ENCODE measurements at places on chromosomes 3 and 15. TPM values are rescaled to one million over a fixed set of nuclear protein-coding genes. Genes with fewer than 3 reads are reported as not detected.

DNA sequence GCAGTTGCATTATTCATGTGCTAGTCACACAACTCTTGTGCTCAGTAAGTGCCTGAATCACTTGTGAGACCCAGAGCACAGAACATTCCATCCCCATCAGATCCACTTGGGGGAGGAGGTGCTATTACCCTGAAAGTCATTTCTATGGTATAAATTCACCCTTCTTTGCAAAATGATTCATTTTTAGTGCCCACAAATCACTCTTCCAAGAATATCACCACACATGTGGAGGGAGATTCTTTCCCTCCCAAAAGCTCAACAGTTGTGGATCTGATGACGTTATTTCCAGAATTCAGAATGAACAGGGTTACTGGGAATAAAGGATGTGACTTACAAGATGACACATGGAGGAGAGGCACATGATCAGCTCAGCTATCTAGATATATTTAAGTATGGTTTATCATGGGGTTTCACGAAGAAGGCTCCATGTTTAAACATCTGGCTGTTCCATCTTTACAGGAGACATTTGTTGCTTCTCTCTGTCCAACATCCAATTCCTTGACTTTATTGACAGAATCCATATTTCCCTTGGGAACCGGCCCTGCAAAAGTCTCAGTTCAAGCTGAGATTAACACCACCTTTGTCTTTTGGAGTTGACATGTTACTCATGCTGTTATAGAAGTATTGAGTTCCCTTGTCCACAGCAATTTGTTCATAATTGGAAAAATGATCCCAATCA, 214.2 kb upstream of the PROK2 start:
- DNase-seq: no peak

DNA sequence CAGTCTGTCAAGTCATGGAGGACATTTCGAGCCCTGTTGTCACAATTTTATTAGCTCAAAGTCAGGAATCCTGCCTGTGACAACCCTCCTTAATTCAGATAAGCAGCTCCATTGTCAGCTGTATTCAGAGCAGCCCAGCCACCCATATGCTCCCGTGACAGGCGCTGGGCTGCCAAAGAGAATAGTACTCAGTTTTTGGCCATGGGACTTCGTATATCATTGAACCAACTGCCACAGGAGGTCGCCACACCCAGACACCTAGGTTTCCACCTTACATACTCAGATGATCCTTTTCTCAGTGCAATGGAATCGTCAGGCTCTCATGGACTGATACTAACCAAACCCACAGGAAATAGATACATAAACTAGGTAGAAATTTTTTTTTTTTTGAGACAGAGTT, 100.2 kb downstream of the C3orf70 start:
- DNase-seq: no peak

The ZNF385D gene
- 3.8 TPM for total RNA-seq

- DNase-seq: no peak
Measured at GRCh38 chr3:78804251-78805037, 963.4 kb downstream of the ROBO1 start.

DNA sequence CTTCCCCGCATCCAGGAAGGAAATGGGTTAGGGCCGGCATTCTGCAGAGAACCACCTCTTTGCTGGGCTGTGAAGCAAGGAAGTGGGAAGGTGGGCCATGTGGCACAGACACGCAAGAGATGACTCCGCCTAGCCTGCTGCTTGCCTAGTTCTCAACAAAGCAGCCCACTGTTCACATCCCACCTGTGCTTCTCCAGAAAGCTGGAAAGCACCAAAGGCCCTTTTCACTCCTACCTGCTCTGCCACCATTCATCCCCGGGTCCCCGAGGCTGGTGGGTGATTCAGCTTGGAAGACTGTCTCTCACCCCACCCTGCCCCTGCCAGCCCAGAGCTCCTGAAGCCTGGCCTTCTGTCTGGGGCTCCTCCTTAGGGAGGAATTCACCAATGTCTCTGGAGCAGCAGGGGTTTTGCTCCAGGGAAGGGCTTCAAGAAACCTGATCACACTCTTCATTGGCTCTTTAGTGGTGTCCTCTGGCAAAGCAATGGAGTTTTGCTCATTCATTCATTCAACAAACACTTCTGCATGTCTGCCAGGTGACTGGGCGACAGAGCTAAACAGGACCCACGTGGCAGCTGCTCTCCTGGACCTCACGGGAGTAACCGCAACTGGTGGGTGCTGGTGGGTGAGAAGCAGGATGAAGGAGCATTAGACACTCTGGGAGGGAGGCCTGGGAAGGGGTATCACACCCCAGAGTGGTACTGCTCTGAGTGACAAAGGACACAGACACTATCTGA, 145.4 kb upstream of the TLE3 start:
- no peak for DNase-seq

DNA sequence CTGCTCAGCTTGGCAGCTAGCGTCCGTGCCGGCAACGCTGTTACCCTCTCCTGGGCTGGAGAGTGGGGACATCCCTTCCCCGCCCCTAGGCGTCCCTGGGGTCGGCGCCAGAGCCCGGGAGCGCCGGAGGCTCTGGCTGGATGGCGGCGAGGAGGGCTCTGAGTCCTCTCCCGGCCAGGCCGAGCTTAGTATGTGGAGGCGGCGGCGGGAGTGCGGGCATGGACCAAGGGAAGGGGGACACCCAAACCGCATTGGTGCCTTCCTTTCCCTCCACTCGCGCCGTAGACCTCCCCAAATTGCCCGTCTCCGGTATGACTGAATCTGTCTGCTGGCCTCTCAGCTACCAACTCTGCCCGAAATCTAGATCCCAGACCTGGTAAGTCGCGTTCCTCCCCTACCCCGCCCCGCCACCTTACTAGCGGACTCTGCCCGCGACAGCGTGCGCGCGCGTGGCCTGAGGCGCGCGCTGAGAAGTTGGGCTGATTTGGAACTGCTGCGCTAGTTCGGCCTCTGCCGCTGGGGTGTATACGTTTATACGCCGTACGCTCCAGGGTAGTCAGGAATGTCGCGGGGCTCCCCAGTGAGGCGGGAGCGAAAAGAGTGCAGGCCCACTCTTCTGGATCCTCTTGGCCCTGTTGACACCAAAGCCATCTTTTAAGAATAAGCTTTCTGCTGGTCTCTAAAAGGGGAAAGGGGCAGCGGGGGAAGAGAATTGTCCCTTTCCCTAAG, 12.2 kb downstream of the ZIC1 start:
- no peak for DNase-seq

GRCh38 chr3:57077630-57078343, 17.3 kb downstream of the SPATA12 start:
- DNase-seq: no peak

The CASR gene
- total RNA-seq: not detected

The CLRN1 gene
- total RNA-seq: not detected

GRCh38 chr3:25429361-25430286, 1.6 kb downstream of the RARB start:
- DNase-seq: no peak

- DNase-seq: no peak
Measured at GRCh38 chr15:26126070-26126469, 262.9 kb upstream of the ATP10A start.

The KNL1 gene
- total RNA-seq: 2.7 TPM

DNA sequence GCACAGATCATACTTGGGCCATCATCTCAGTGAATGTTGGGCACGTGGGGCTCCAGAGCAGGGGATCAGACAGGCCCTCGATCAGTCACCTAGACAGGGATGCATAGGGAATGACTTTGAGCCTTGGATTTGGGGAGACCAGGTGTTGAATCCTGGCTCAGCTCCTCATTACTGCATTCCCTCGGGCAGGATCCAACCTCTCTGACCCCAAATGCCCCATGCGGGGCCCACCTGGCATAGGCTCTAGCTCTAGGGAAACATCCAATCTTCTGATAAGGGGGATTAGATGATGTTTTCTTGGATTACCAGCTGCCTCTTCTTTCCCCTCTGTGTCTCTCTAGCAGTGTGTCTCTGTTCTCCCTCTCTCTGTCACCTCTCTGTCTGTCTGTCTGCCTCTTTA, 22.7 kb downstream of the LOXL1 start:
- DNase-seq: no peak

DNA sequence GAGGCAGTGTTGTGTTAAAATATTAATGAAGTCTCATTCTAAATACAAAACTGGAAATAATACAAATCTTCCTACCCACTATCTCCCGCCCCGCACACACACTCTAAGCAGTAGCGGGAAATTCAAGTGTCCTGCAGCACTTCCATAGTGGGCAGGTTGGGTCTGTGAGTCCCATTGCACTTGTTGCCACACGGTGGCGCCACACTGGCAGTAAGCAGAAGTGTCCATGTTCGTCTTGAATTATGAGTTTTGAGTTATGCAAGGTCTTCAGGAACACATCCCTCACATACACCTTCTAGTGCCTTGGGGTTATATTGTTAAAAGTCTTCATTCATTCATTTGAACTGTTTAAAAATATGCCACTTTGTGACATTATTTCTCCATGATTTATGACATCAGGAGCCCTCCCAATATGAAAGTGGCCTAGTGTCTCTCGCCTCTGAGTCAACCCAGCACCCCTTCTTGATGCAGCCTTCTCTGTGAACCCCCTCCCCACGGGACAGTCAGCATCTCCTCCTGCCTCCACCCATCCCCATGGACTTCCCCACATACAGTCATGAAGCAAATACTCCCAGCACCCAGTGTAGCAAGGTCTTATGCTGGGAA, 17.6 kb upstream of the CCDC174 start:
- no peak for DNase-seq
